ENCODE measurements at places on chromosomes 7 and 10.

DNA sequence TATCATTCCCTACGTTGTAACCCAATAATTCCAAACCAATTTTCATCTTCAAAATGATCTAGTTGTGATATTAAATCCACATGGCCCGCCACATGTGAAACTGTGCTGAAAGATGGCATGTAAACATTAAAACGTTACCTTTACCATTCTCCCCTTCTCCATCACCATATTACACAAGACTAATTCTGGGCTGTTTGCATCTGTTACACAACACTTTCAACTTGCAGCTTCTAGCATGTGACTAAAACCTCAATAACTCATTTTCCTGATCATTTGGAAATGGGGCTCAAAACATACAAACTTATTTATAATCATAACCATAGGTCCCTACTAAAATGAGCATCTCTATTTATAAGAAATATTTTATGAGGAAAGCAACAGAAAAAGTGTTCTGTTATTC is 4.7 kb downstream of the MTERF1 start:
- peak; percentile 7 for DNase-seq

DNA sequence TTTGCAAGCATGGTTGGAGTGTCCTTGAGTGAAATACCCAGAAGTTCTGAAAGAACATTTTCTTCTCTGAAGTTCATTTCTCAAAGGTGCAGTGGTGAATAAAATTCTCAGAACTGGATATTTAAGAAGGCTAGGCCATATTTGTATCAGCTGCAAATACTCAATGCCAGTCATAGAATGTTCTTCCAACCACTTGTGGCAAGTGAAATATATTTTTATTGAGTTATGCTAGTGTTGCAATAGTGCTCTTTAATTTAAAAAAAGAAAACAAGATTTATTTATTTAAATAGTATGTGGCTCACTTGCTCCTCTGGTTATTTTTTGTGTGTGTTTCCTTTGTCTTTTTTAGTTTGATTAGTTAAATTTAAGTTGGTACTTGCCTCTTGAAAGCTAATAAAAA is 64.5 kb downstream of the PALS2 start:
- DNase-seq: peak; percentile 47

DNA sequence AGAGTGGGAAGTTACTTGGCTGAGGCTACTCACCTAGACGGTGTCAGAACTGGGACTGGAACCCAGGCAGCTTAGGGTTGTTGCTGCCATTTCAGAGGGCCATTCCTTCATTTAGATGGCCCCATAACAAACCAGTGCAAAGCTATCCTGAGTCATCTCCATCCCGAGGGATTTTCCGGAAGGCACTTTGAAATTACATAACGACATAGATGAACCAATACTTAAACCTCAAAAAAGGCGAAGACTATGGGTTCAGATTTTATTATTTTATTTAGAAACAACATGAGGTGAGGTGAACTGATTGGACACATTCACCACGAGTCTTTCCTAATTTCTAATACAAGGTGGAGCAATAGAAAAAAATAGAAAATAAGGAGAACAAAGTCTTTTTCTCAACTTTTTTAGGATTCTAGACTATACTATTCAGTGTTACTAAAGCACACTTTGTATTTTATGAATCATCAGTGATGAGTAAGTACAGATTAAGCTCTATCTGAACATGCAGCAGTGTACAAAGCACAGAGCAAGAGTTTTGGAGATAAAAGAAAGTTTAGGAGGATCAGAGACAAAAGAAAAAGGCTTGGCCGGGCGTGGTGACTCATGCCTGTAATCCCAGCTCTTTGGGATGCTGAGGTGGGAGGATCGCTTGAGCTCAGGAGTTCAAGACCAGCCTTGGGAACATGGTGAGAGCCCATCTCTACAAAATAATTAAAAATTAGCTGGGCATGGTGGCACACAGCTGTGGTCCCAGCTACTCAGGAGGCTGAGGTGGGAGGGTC is 79.5 kb upstream of the SVIL start:
- peak; percentile 94 for DNase-seq

DNA sequence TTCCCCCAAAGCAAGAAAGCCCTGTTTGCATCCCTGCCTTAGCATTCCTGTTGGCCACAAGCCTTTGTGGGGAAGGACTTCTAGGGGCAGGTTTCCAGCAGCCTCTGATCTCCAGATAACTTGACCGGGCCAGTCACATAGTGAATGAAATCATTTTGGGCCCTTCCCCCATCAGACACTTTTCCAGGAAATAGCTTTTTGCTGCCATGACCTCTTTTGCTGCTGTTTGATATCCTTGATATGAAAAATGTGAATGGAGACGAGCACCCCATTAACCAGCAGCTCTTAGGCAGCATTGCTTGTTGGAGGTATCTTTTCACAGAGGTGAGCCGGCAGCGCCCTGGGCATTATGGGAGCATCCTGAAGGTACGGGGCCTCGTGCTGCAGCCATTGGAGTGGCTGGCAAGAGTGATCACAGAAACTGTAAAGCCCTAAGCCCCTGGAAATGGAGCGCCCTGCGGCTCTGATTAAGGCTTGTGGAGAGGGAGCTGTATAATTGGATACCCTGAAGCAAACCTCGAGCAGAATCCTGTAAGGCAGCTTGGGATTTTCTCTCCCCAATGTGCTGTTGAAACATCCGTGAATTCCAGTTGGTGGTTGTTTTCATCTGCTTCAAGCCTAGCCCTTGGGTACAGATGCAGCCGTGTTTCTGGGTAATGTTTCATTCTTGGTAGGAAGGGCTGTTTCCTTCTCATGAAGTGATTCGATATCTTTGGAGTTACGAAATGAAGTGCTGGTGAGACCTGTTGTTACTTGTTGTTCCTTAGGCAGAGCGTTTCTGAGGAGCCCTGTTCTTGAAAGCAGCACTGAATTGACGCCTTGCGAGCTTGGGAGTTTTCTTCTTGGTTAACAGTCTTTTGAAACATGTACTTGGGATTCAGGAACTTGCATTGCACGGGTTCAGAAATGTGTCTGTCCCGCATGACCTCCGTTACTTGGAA is 179.0 kb downstream of the PTEN start:
- DNase-seq: peak; percentile 85

- DNase-seq: no peak
These were observed 1358.9 kb upstream of the LRRTM3 start for GRCh38 chr10:65566906-65567305.

DNA sequence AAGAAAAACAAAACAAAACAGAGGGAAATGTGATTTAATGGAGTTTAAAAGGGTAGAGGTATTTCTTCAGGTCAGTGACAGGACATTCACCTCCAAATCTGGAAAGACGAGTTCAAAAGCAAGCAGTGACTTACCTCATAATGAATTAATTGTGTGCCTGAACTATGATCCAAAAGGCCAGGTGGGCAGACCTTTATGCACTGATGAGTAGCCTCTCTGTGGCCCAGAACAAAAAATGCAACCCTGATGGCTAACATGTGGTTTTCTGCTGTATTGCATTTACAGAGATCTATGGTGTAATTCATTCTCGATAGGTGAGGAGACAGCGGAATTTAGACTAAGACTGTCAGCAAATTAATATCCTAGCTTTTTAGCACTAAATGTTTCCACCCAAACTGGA is 142.0 kb downstream of the HDAC9 start:
- DNase-seq: no peak

GRCh38 chr10:1874533-1874932 is 137.2 kb upstream of the ADARB2 start:
- no peak for DNase-seq

DNA sequence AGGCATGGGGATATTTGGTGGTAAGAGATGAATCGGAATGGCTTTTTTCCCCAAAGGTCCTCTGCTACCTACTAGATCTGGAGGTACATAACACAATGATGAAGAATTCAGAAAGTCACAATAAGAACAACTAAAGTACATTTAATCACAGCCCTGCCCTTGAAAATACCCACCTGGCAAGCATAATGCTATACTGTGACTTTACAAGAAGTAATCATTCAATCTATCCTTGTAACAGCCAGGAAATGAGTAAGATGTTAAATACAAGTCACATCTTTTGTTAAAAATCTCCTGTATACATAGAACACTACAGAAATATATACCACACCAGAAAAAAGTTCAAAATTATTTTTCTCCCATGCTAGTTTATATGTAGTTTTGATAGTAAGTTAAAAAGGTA is 108.3 kb upstream of the ABCB5 start:
- DNase-seq: no peak
